Fibroblast of villous mesenchyme (primary cell): ENCODE measurements at places on chromosomes 2 and 18. TPM values are rescaled to one million over a fixed set of nuclear protein-coding genes. Genes with fewer than 3 reads are reported as not detected.

GRCh38 chr18:21099442-21099841, 12.2 kb downstream of the ROCK1 start:
- DNase-seq: no peak

- DNase-seq: no peak
Measured at GRCh38 chr2:102660070-102660469, 40.7 kb downstream of the SLC9A2 start.

Gene THSD7B
- 0.32 and 1.3 TPM in 2 replicates for total RNA-seq

Gene COL3A1
- total RNA-seq: 3,024 and 3,294 TPM in 2 replicates

Gene WNT10A
- total RNA-seq: not detected in 2 replicates

Gene CTAGE1
- 0.43 TPM in 1 of 2 replicates, not detected in the other for total RNA-seq

Gene SERPINB12
- not detected in 2 replicates for total RNA-seq
